Ecto neural progenitor cell (in vitro differentiated cells): ENCODE measurements at places on chromosomes 2 and 18.

DNA sequence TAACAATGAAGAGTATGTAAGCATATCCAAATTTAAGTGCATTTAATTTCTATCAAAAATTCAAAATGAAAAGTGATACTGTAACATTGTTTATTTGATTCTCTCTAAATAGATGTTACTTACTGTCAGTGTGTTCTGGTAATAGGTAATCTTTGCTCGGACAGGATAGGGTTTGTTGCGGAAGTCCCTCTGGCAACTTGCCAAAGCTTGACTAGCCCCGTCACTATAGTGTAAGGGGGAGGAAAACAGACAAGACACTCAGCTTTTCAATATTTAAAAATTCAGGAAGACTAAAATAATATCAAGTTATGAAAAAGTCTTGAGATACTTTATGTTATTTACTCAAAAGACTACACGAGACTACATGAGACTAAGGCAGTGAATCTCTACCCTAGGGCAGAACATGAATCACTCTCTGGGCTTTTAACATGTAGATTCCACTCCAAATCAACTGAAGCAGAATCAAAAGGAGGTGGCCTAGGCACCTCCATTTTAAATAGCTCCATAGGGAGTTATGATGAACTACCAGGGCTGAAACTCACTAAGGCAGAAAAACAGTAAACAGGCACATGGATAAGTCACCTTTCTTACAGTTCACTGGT, 5.9 kb downstream of the LMAN1 start:
- no peak for DNase-seq

DNA sequence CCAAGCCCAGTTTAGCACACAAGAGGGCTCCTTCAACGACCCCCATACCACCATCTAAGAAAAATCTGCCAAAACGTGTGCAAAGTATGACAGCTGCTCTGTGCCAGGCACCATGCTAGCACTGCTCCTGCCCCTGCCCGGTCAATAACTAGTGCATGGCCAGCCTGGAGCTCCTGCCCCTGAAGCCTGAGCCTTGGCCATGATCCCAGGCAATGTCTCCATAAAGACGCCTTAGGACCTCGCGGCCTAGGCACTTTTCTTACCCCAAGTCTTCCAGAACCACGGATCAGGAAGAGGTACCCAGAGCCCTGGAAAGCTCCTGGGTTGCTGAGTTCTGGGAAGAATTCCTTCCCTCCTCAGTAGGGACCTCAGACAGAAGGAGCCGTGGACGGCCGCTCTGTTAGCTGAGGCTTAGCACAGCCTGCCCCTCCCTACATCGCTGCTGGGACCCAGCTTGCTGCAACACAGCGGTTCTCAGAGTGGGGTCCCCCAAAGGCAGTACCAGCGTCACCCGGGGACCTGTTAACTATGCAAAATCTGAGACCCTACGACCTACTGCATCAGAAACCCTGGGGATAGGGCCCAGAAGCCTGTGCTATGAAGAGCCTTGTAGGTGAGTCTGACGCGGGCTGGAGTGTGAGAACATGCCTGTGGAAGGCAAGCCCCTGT, 117.8 kb upstream of the TWIST2 start:
- DNase-seq, result no peak

DNA sequence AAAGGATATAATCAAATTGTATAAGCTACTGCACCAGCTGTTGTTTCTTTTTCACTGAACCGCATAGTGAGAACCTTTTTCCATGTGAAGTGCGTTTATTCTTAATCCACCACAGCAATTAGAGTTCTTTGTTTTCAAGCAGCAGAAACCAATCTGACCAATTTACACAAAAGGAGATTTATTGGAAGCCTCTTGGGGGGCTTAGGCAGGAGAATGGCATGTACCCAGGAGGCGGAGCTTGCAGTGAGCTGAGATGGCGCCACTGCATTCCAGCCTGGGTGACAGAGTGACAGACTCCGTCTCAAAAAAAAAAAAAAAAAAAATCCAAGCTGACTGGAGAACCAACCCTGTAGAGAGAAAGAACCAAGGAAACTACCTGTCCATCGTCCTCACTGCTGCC, 10.0 kb downstream of the ADNP2 start:
- no peak for DNase-seq

DNA sequence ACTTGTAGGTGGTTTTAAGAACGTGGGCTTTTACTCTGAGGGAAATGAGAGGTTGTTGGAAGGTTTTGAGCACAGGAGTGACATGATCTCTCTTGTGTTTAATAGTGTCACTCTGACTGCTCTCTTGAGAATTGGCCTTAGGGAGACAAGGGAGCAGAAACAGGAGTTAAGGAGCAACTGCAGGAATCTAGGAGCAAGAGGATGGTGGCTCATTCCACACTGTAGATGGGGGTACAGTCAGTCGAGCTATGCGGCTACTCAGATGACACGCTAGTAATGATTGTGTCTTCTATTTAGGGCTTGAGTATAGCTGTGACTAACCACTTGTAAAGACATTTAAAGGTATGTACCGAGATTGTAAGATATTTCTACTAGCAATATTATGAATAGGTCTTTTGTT, 87.4 kb downstream of the RPRM start:
- no peak for DNase-seq

- no peak for DNase-seq
Measured at GRCh38 chr2:43486603-43487002, 109.2 kb downstream of the THADA start.

GRCh38 chr18:25467226-25467987, 115.4 kb upstream of the ZNF521 start:
- no peak for DNase-seq

DNA sequence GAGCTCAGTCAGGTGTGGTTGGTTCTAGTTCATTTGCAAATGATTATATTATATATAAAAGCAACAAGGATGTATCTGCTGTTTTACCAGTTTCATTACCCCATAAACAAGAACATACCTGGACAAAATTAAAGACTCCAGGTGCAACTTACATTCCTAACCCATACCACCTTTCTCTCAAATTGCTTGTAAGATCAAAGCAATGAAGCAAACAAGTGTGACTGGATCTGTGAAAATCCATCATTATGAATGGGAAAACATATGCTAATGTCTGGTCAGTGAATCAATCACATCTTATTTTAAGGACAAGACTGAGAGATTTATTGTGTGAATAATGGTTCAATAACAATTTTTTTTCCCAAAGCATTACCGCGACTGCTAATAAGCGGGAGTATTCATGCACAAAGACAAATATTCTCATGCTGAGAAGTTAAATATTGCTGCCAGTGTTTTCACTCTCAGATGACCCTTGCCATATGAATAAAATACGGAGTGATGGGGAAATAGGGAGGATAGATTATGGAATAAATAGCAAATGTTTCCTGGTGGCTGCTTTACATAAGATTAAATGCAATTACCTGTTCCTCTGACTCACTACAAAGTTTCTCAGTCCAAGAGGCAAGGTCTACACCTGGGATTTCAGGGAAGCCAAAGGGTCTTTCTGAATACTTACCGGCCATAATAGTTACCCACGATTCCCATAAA, 59.3 kb downstream of the WDR75 start:
- DNase-seq, result no peak

GRCh38 chr18:24741965-24742724, 281.7 kb downstream of the HRH4 start:
- DNase-seq, result no peak

GRCh38 chr2:204104811-204105210, 168.2 kb downstream of the ICOS start:
- DNase-seq, result no peak

- no peak for DNase-seq
Measured at GRCh38 chr2:30379481-30379880, 67.6 kb upstream of the LCLAT1 start.

DNA sequence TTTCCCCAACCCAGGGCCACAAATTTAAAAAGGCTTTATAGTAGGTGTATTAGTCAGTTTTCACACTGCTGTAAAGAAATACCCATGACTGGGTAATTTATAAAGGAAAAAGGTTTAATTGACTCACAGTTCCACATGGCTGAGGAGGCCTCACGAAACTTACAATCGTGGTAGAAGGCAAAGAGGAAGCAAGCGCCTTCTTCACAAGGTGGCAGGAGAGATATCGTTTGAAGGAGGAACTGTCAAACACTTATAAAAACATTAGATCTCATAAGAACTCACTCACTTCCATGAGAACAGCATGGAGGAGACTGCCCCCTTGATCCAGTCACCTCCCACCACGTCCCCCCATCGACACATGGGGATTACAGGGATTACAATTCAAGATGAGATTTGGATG, 70.4 kb downstream of the FECH start:
- no peak for DNase-seq

GRCh38 chr2:7595206-7595605, 678.0 kb downstream of the RNF144A start:
- DNase-seq, result no peak

GRCh38 chr18:8052237-8052701, 485.2 kb downstream of the PTPRM start:
- no peak for DNase-seq

- DNase-seq, result no peak
Measured at GRCh38 chr2:226087505-226088365, 688.2 kb downstream of the NYAP2 start.

- no peak for DNase-seq
Measured at GRCh38 chr2:182852090-182852489, 14.3 kb downstream of the FRZB start.

- no peak for DNase-seq
Measured at GRCh38 chr2:38371235-38371634, 5.8 kb downstream of the ATL2 start.

- DNase-seq, result no peak
Measured at GRCh38 chr2:150350500-150350899, 137.0 kb downstream of the RND3 start.

GRCh38 chr2:71995067-71995665, 152.5 kb downstream of the CYP26B1 start:
- DNase-seq, result no peak

GRCh38 chr18:32478317-32478716, 7.6 kb upstream of the GAREM1 start:
- no peak for DNase-seq

DNA sequence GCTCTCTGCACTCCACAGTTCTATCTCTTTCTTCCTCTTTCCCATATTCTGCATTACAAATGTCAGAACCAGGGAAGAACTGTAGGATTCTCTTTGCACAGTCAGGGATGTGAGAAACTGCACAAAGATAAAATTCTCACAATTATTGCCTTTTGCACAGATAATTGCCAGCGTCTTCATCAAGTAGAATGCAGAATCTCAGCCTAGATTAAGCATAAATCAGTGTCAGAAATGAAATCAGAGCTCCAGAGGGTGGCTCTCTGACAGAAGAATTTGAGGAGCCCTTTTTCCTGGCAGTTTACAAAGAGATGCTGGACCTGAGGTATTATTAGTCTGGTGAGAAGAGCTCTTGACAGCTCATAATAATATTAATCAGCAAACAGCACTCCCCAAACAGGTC, 173.1 kb downstream of the PTH2R start:
- DNase-seq, result no peak

- DNase-seq, result no peak
Measured at GRCh38 chr2:224881846-224882245, 160.4 kb downstream of the DOCK10 start.

GRCh38 chr2:191486584-191487320, 191.2 kb upstream of the NABP1 start:
- DNase-seq, result no peak
